Brain pericyte (primary cell): ENCODE measurements at places on chromosomes 6 and 20.

DNA sequence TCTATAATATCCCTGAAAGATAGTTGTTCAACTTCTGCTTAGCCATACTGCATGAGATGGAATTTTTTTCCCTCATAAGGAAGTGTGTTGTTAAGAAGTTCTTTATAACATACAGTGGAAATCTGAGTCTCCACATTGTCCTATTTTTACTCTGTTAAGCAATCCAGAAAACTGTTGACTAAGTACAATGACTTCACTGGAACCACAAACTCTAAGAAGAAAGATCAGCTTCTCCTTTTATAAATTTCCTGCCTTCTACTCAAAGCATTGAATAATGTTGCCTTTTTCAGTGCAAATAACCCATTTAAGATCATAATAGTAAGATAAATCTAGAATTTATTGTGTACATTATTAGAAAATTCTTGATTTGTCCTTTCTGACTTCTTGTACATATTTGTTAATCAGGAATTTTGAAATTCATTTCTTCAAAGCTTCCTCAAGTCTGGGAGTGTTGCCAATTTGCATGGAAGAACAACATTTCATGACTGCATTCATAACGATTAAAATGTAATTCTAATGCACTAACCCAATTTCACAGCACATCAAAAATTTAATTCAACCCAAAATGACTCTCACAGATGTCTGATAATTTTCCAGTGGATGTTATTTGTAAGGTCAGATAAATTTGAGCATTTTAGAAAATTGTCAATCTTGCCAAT lies 45.6 kb upstream of the ANKEF1 start:
- DNase-seq, result no peak

- no peak for DNase-seq
These were observed 112.6 kb downstream of the TMEM170B start for GRCh38 chr6:11650025-11650696.

DNA sequence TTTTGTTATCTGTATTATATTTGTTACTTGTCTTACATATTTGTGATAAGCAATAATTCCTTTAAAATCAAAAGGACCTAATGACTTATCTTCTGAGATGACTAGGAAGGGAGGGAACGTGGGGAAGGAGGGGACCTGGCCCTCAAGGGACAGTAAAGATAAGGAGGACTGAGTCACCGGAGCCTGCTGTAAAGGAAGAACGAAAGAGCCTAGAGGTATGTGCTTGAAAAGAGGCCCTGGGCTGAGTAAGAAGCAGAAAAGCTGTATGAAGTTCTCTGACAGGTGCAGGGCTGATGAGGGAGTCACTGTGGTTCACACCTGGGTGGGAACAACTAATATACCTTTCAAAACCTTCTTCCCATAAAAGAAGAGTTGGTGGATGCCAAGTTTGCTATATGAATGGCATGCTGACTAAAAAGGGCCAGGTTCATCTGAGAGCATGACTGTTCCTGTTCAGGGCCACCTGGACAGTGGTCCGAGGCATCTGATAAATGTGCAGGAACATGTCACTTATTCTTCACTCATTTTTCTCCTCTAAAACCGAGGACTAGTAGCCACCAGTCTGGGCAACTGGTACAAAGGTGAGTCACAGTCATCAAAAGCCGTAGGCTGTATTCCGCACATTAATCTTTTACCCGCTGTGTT lies 111.3 kb downstream of the TNFAIP3 start:
- no peak for DNase-seq

GRCh38 chr6:7976485-7977056 lies 66.0 kb upstream of the TXNDC5 start:
- DNase-seq, result no peak

- DNase-seq, result no peak
These were observed 61.8 kb downstream of the BANF2 start for GRCh38 chr20:17761604-17762003.
